ENCODE measurements at places on chromosomes 7 and 10.

DNA sequence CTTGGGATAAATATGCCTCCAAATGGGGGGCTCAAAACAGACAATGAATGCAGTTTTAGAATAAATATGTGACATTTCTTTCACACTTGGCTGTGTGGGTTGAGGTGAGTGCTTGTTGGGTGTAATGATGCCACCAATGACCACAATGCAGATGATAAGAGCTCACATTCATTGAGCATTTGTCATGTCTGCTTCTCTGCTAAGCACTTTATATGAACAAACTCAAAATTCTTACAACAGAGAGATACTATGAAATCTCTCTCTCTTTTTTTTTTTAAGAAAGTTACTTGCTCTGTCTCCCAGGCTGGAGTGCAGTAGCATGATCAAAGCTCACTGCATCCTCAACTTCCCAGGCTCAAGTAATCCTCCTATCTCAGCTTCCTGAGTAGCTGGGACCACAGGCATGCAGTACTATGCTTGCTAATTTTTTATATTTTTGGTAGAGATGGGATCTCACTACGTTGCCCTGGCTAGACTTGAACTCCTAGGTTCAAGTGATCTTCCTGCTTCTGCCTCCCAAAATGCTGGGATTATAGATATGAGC is 185.4 kb downstream of the JCAD start:
- no peak for DNase-seq

DNA sequence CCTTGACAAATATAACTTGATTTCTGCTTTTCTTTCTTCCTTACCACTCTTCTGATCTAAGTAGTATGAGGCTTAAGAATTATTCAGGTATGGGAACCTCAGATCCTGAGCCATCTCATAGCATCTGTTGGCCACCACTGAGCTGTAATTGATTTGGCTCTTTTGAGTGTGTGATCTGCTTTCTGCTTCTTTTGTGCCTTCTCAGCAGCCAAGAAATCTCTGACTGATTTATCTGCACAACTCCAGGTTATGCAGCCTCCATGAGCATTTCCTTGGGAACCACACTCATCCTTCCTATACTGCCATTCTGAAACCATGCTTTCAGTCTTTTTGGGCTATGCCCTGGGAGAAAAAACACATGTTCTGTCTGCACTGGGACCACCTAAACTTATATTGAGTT is 178.0 kb upstream of the FAM3C start:
- DNase-seq = no peak

- no peak for DNase-seq
Observed at GRCh38 chr7:115038158-115038557, 116.3 kb downstream of the MDFIC start.

- no peak for DNase-seq
Observed at GRCh38 chr7:127619681-127620405, 1.9 kb upstream of the PAX4 start.

DNA sequence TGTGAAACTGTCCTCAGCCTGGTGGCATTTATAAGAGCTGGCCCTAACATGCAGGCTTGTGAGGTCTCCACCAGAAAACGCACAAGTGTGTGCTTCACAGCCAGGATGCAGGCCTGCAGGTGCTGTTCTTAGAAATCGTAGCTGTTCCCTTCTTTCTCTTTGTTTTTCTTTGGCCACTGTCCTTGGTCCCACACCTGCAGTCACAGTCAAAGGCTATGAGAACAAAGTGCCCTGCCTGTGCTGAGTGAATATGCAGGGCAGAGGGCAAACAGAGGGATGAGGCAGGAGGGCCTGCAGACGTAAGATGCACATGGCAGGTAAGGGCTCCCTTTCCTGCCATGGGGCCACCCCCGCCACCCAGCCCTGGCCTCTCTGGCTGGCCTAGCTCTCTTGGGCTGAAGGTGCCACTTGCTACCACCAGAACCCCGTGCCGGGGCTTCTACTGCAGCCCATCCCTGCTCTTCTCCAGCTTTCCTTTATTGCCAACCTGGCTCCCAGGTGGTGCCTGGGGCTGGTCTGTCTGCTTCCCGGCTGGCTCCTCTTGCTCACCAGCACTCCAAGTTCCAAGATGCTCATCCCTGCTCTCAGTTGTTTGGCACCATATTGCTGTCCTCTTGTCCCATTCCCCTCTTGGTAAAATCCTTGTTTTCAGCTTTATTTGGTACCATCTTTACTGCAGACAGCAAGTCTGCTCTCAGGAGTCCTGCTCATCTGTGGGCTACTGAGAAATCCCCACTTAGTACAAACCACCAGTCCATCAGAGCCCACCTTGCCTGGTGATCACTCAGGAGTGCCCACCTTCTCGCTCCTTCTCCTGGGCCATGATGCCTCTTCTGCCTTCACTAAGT is 308.1 kb upstream of the ZMIZ1 start:
- no peak for DNase-seq

GRCh38 chr7:26151096-26151495 is 902 bp upstream of the NFE2L3 start:
- DNase-seq = no peak

DNA sequence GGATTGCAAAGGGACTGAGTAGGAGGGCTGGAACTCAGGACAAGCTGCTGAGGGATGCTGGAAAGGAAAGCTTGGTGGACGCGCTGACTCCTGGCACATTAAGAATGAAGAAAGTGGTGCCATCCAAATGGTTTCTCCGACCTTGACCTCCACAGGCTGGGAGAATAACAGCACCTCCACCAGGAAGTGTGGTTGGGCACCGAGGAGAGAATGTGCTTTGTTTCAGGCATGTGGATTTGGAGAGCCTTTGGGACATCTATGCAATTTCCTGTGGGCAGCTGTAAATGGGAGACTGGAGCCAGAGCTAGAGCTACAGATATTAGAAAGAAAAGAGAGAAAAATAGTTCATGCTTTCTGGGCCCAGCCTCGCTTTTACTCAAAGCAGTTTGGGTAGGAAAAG is 29.8 kb upstream of the HABP2 start:
- no peak for DNase-seq

DNA sequence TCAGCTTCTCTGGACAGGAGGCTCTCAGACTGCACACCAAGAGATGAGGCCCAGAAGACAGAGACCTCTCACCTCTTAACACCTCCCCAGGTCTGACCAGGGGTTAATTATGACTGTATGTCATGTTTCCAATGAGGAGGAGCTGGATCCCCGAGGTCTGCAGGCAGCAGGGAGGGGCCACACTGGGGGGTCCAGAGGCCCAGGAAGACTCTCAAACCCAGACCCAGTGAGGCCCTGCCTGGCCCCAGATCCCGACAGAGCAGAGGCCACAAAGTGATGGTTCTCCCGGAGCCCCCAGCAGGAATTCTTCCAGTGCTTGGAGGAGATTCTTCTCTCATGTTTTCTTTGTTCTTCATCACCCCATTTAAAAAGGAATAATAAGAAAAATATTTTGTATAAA is 28.8 kb downstream of the PTPRN2 start:
- no peak for DNase-seq

GRCh38 chr10:107144490-107144889 is 20.0 kb downstream of the SORCS1 start:
- no peak for DNase-seq

DNA sequence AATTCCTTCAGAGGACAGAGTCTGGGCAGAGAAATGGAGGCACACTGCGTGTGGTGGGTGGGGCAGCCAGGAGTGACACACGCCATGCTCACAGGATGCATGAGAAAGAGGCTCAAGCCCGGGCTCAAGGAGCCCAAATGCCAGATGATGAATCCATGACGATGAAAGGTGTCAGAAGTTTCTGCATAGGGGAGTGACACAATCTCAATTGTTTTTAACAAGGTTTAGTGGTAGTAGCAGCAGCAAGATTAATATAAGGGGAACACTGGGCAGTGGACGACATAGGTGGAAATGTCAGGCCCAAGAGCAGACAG is 126.1 kb downstream of the TNS3 start:
- DNase-seq = no peak

DNA sequence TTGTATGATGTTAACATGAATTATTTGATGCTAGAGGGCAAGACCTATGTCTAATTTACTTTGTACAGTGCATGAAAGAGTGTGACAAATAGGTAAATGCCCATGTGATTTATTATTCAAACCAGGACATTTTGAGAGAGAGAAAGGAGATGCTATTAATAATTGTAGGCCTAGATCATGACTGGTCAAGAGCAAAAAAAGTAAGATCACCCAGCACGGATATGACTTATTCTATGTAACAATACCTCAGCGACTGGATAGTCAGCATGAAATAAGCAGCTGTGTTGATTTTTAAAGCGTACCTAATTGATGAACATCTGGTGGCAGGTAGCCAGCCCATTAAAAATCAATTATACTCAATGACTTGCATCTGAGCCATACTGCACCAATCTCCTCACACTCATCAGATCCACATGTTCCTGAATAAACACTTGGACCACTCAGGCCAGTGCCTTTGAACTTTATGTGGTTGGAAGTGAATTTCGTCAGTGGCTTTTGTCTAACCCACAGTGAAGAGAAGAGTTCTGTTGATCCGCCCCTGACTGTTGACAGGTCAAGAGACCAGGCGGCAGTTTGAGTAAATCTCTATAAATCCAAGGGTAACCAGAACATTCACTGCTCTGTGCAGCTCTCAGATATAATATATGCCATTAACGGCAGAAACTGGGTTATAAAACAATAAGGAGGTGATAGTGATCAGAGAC is 435.3 kb downstream of the MDFIC start:
- DNase-seq = no peak

DNA sequence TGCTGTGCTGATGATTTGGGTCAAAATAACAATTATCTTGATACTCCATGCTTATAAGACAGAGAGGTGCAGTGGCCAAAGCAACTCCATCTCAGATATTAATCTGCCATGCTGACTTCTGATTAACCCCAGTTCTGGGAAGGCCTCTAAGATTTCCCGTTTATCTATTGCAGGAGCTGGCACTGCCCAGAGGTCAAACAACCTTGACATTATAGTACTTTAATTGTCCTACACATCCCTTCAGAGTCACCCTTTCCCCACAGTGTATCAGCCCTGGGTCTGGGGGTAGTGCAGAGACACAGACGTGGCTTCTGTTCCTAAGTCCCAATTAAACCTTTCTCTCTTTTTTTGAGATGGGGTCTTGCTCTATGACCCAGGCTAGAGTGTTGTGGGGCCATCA is 63.8 kb downstream of the PARD3 start:
- DNase-seq = no peak

DNA sequence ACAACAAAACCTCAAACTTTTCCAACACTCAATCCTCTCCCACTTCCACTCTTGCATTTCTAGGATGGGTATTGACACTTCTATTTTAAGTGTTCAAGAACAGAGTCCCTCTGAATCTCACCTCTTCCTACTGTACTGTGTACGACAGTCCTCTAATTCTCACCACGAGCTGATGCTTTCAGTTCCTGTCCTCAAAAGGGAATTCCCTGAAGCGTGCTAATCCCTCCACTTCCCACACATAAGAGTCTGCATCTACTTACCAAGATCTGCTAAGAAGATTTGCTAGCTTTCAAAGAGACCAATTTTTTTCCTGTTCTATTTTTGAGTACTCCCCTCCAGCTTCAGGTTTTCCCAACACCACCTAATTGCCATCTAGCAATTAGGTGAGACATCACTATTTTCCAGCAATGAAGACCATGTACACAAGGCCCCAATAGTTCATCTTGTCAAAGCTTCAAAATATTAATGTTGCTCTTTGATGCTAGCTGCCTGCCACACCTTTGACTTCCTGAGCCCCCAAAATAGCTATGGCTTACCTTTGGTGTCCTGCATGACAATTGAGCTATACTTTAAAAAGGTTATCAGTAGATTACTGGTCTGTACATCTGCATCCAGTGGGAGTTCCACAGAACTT is 54.4 kb downstream of the ARMH3 start:
- no peak for DNase-seq

- DNase-seq = peak; percentile 47
Observed at GRCh38 chr10:95242581-95243317, 48.1 kb downstream of the PDLIM1 start.

- no peak for DNase-seq
Observed at GRCh38 chr10:63150745-63151144, 17.6 kb downstream of the NRBF2 start.

GRCh38 chr7:138137423-138138171 is 61.3 kb downstream of the AKR1D1 start:
- DNase-seq = no peak

DNA sequence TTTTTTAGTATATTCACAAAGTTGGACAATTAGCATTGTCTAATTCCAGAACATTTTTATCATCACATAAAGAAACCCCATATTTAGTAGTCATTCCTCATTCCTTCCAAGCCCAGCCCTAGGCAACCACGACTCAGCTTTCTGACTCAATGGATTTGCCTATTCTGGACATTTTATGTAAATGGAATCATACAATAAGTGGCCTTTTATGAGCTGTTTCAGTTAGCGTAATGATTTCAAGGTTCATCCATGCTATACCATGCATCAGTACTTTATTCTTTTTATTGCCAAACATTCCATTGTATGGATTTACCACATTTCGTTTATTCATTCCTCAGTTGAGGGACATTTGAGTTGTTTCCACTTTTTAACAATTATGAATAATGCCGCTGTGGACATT is 249.2 kb downstream of the DYNC1I1 start:
- no peak for DNase-seq

- no peak for DNase-seq
Observed at GRCh38 chr10:71272056-71272771, 46.8 kb upstream of the SLC29A3 start.

DNA sequence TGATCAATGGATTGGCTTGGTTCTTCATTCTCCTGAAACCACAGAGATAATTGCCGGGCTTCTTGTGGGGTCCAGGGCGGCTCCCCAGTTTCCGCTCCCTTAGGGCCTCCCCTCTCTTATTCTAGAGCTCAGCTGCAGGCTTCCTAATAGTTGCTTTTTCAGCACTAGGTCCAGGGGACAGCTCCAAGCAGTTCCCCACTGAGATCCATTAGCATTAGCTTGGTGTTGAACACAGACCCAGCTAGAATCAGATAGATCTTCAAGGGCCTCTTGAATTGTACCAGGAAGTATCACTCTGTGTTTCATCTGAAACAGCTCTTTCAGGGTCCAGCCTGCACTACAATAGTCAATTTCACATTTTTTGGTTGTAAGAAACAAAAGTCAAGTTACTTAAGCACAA is 238.7 kb downstream of the SEC23IP start:
- peak; percentile 5 for DNase-seq

DNA sequence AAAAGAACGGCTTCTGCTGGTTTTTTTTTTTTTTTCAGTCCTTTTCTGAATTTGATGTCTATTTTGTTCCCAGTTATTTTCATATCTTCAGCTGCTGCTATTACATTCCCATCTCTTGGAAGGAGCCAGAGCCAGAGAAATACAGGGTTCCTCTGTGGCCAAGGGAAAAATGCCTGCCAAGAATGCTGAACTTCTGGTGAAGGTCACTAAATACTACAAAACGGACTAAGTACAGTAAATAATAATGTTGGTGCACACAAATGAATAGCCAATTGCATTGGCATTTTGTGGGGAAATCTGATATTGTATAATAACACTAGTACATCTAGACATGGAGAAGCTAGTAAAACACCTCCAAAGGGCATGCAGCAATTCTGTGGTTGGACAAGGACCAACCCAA is 56.3 kb upstream of the ZEB1 start:
- no peak for DNase-seq

Measured in activated CD4-positive, alpha-beta T cell treated with anti-CD3 and anti-CD28 coated beads for 48 hours (primary cell).